ENCODE measurements at places on chromosomes 13 and 19.

DNA sequence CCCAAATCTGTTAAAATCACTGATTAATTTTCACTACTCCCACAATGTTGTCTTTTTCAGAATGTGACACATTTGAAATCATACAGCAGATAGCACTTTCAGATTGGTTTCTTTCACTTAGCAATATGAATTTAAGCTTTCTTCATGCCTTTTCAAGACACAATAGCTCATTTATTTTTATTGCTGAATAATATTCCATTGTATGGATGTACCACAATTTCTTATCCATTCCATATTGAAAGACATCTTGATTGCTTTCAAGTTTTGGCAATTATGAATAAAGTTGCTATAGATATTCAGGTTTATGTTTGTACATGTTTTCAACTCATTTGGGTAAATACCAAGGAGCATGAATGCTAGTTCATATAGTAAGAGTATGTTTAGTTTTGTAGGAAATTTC lies 2635.6 kb upstream of the PCDH20 start:
- DNase-seq, result no peak

- DNase-seq, result peak; percentile 6
These were observed 437.7 kb downstream of the IRS2 start for GRCh38 chr13:109348519-109349258.

- DNase-seq, result peak; percentile 78
These were observed 202.4 kb downstream of the ITGBL1 start for GRCh38 chr13:101654883-101655282.

DNA sequence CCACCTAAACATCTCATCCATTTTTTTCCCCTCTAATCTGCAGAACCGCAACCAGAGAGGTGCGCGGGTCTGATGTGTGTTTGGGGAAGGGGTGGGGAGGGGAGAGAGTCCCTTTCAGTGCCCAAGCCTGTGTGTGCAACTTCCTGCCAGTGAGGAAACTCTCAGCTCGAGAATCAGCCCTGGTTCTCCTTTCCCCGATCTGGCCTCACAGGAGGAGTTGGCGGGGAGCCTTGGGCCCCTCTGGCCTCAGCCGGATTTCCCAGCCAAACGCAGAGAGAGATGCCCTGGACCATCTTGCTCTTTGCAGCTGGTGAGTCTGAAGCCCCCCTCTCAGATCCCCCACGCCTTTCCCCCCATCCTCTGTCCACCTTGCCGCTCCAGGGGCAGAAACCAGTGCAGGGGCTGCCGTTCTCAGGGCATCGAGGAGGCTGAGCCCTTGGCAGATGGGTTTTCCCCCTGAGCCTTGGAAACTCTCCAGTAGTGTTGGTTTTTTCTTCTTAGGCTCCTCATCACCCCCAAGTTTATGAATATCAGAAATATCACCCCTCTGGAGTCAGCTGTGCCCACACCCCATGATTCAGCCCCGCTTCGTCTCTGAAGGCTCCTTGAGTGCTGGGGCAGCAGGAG lies at the start of gene C19orf38:
C19orf38 (plus strand) TSS at position 186 of the 627 bp plus-strand sequence; CDS start at position 280, 94 bp downstream.
- DNase-seq, result no peak

DNA sequence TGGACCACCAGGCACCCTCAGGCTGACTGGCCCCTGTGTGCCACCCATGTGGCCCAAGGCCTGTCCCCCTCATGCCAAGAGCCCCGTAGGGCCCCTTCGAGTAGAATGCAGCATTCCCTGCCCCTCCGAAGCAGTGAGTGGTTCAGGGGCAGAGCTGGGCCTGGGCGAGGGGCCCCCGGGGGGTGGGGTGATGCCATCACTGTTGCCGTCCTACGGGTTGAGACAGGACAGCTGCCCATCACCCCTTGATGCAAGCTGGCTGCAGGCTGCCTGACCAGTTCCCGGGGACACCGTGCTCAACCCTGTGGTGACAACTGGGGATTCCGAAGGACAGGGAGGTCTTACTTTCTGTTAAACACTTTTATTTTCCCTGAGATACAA lies 4.7 kb downstream of the SBNO2 start:
- DNase-seq, result no peak

DNA sequence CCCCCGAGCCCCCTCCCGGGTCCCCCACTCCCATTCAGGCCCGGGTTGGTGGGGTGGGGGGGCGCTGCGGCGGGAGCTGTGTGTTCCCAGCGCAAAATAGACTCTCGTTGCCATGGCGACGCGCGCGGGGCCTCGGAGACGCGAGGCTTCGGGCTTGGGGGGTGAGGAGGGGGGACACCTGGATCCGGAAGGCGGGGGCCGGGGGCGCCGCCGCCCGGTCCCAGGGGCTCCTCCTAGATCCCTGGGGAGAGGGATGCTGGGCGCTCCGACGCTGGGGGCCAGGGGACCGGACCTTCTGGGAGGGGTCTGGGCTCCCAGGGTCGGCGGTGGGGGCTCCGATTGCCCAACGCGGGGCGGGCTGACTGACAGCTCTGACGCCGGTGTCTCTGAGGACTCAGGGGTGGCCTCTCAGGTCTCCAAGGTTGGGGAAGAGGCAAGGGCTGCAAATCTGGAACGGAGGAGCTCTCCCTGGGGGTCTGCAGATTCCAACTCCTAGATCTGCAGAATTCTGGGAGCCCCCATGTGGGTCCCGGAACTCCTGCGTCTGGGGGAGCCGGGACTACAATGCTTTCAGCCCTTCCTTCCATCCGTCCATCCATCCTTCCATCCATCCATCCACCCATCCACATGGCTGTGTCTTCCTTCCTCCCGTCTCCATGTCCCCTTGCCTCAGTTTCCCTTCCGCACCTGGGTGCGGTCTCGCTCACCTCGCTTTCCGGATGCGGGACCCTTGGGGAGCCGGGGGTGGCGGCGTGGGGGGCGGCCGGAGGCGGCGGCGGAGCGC lies 9.1 kb upstream of the SHISA7 start:
- DNase-seq, result no peak

DNA sequence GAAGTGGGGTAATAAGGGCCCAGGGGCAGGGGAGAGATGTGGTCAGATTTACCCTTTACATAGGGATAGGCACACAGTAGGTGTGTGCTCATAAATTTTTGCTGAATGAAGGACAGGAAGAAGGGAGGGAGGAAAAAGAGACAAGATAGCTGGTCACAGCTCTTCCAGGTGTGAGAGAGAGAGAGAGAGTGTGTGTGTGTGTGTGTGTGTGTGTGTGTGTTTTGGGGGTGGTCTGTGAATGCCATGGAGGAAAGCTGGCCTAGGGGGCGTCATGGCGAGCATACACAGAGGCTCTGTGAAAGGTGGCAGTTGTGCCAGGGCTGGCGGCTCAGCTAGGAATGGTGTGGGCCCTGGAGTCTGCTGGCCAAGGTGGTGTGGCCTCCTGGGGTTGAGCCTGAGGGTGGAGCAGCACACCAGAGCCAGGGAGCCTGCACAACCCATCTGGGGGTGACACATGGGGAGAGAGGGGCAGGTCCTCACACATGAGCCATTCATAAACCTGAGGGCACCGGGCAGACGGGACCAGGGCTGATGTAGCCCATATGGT lies 6.0 kb upstream of the PRX start:
- no peak for DNase-seq

DNA sequence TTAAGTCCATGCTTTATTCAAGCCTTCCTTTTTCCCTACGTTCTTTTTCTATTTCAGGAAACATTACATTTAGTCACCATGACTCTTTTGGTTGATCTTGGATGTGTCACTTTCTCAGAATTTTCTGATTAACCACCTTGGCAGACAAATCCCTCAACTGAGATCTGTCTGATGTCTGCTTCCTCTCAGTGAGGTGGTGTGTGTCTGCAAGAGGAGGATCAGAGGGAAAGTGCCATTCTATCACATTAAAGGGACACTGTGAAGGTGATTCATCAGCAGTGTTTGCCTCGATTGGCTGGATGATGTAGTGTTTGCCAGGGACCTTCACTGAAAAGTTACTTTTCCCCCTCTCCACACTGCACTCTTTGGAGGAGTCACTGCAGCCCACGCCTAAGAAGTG lies 3.0 kb upstream of the CCNP start:
- DNase-seq, result peak; percentile 37

DNA sequence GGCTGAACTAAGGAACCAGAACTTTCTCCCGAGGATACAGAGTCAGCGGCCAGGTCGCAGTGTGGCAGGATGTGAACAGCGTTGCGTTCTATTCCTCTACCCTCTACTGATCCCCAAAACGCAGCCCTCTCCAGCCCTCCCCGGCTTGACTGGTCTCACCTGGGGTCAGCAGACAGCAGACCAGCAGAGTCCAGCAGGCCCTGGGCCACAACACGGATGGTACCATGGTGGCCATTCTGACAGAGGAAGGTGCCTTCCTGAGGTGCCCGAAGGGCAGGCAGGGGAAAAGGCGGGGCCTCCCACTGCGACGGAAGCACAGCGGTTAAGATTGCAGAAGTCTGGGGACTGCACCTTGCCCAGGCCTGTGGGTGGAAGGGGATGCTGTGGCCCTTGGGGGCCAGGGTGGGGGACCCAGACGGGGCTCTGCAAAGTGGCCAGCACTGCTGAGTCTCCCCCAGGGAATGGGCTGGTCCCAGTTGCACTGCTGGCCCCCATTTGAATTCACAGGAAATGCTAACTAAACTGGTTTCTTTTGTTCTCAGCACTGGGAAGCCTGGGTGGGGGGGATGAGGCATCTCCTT lies at the start of gene ICAM3:
ICAM3 (minus strand) TSS at position 245 of the 581 bp plus-strand sequence; CDS start at position 235, 10 bp downstream.
- no peak for DNase-seq

- no peak for DNase-seq
These were observed 51.7 kb downstream of the ERCC5 start for GRCh38 chr13:102897371-102898138.

DNA sequence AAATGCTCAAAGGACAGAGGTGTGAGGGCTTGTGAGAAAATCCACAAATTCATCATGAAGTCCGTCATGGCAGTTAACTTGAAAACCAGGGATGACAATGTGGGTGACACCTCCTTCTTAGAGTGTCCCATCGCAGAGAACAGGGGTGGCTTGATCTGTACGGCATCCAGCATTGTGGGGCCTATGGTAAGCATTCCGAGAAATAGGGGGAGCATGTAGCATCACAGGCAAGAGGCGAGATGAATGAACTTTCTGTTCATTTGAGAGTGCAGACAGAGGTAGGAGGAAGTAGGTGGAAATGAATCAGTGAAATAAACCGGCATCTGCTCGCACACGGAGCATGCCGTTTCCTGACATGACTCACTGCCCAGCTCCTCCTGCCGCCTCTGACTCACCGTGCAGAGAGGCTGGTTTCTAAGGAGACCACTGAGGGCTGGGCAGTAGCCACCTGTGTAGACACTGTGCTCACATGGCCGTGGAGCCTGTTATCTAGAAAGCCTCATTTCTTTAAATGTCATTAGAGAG lies 339.0 kb downstream of the RFC3 start:
- DNase-seq, result peak; percentile 88

GRCh38 chr13:23950736-23951510 lies 53.6 kb upstream of the C1QTNF9B start:
- no peak for DNase-seq

- no peak for DNase-seq
These were observed 661.7 kb upstream of the SLITRK1 start for GRCh38 chr13:84543962-84544361.

GRCh38 chr19:41588497-41589209 lies 12.7 kb downstream of the CEACAM21 start:
- DNase-seq, result peak; percentile 32

DNA sequence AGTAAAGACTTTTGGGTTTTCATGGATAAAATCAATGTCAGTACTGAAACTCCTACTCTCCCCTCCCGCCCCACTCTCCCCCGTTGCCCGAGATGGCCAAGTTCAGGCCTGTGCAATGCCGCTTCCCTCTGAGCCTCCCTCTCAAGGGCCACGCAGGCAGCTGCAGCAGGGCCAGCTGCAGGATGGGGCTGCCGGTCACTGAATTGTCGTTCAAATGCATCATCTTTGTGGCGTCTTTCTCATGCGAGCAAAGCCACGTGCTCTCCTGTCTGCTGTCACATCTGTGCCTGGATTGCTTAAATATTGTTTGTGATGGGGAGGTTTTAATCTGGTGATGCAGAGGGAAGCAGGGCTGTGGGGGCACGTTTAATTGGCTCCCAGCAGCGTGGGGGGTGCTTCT lies 26.6 kb downstream of the SHISA2 start:
- DNase-seq, result no peak

DNA sequence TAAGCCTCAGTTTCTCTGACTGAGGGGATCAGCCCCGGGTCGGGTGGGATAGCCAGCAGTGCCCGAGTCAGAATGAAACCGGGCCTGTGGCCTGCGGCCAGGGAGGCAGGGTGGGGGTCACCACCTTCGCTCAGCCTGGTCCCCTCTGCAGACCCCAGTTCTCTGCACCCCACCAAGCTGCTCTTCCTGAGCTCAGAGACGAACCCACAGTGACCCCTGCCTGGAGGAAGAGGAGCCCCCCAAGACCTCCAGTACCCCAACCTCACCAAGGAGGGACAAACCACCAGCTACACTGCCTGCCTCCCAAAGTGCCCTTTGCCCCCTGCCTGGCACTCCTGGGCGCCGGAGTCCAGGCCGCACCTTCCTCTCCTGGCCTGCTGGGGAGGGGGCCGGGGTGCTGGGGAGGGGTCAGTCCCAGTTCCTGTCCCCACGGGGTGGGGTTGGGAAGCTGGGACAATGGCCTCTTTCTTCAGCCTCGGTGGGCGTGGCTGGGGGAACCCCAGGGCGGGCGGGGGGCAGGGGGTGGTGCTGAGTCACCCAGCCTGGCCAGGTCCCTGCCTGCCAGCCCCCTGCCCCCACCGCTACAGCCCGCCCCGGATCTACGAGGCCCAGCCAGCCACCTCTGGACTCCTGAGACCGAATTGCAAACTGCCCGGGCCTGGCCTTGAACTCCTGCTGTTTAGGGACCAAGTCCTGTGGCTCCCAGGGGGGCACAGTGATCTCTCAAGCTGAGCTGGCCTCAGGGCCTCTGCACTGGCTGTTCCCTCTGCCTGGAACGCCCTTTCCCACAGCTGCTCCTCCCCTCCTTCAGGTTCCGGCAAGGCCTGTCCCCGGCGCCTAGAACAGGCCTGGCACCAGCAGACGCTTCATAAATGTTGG lies 14.3 kb downstream of the ZBTB7A start:
- DNase-seq, result peak; percentile 47

DNA sequence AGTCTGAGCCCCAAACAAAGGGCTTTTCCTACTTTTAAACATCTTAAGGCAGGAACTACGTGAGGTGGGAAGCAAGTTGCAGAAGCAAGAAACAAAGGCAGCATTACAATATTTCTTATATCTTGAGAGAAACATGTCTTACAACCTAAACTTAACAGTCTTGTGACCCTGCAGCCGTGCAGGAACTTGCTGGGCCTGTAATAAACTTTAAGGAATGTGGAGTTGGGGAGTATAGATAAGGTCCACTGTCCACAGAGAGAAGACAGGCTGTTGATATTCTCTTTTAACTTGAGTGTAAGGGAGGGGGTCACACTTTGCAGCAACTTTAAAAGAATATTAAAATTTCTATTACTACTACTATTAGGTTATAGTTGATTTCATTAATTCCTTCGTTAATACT lies 214.6 kb upstream of the HTR2A start:
- DNase-seq, result no peak

DNA sequence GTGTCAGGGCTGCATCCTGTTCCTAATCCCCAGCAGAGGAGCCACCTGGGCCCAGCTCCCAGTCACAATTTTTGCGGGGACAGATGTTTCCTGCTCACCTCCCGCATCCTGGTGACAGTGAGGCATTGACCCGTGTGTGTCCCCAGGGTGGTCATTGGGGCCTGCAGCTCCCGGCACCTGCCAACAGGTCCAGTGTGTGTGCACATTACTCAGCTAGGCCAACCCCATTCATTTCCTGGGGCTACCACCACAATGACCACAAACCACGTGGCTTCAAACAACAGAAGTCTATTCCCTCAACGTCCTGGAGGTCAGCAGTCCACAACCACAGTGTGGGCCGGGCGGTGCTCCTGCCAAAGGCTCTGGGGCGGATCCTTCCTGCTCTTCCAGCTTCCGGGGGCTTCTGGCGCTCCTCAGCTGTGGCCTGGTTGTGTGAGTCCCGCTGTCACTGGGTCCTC lies 11.9 kb upstream of the F2RL3 start:
- DNase-seq, result no peak

- no peak for DNase-seq
These were observed 1.1 kb upstream of the SHC2 start for GRCh38 chr19:461721-462551.

GRCh38 chr19:40921005-40921897 lies 39.2 kb upstream of the CYP2A7 start:
- no peak for DNase-seq
